ENCODE measurements at places on chromosomes 2 and 18. TPM values are rescaled to one million over a fixed set of nuclear protein-coding genes. Genes with fewer than 3 reads are reported as not detected.

GRCh38 chr2:159202568-159203071 is 83.9 kb downstream of the WDSUB1 start:
- no peak for DNase-seq

DNA sequence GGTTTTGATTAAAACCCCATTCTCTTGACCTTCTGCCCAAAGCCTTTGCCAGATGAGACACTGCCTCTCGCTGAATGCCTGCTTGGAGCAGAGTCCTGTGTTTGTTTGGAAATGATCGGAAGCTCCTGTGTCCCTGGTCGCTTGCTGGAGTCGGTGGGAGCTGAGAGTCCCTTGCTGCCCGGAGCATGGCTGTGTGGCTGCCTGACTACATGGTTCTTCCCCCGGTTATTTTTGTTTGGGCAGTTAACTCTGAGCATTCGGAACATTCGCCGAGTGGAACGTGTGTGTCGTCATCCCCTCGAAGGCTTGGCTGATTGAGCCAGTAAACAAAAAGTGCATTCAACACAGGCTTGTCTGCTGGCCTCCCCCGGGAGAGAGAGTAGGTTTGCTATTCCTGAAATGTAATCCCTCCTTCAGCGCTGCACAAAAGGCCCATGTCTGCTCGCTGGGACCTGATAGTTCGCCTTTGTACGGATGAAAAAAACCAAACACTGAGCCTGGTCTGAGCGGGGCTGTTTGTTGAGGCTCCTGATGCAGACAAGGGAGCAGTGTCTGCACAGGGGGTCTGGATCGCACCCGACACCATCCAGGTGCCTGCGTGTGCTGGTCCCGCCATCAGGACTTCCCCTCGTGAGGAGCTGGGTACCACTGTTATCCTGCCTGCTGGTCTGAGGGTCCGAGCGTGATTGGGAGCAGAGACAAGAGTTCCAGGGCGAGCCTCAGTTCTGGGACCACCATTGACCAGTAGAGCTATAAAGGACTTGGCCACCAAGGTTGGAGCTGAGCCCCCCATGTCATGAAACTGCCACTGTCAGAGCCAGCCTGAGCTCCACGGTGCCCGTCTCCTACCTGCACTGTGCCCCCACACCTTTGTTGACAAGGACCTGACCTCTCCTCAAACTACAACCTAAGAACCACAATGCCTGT is 83.8 kb downstream of the AGAP1 start:
- DNase-seq = no peak

- DNase-seq = no peak
Measured at GRCh38 chr2:74566076-74566753, 11.7 kb downstream of the DOK1 start.

- no peak for DNase-seq
Measured at GRCh38 chr2:20674974-20675679, 8.2 kb downstream of the GDF7 start.

DNA sequence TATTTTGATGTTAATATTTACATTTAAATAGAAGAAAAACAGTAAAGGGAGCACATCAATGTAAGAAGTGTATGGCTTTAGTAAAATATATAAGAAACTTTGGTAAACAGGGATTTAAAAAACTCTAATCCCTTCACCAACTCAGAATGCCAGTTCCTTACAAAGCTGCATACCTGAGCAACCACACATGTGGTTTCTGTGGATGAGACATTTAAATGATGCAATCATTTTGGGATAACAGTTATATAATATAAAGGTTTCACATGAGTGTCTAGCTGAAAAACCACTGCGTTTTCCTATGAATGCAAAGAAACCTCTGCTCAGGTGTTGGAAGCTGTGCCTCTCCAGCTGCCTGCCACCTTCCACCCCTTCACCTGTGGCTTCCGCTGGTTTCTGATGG is 209.1 kb upstream of the REV1 start:
- DNase-seq = no peak

DNA sequence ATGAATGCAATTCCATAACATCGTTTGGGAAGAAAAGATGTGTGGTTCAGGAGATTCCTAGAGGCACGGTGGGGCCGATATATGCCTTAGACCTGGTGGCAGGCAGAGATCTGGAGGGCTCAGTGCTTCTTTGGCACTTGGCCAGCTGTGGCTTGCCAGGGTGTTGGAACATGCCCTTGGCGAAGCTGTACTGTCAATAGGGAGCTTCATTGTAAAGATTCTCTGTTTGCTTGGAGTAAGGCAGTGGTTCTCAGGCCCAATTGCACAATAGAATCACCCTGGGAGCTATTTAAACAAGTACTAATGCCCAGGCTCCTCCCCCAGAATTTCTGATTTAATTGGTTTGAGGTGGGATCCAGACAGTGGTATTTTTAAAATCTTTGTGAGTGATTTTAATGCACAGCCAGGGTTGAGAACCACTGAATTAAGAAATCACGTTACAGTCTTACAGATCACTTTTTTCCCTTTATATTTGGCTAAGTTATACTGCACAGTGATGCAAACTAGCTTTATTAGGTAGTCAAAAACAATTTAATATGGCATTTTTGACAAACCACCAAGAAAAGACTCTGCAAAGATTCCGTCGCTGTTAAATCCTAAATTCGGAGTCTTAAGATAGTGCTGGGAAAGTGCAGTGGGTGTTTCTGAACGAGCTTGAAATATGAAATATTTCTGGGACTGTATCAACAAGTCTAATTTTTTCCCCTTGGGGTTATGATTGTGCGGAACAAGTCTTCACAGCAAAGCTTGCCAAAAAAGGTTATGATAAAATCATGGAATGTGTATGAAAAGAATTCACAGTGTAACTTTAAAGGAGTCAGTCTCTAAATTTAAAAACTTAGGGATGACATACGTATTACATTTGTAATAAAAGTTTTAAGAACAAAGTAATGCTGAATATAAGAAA is 78.0 kb downstream of the CRIM1 start:
- DNase-seq = no peak

AQP4 gene
- 0.56 TPM for polyA plus RNA-seq

PIEZO2 gene
- polyA plus RNA-seq = 21.5 TPM

DNA sequence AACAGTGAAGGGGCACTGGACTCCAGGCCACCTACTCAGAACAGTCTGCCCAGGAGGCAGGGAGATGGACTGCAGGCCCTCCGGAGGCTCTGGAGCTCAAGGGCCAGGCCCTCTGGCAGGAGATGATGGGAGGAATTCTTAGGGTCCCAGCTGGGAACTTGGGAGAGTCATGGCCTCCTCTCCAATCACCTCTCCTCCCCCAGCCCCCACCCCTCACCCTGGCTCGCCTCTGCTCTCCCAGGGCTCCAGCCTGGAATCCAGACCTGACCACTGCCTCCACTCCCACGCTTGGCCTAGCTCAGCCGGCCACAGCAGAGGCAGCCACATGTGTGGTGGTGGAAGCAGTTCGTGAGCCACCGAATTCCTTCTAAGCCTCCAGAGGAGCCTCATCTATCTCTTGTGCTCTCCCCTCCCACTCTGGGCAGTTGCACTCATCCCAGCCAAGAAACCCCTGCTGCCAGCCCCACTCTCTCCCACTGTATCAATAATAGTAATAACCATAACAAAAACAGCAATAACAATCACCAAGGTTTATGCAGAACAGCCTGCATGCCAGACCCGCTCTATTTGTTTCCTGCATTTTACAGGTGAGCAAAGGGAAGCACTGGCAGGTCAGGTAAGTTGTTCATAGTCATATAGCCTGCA is 67.4 kb downstream of the TNS1 start:
- DNase-seq = no peak

- DNase-seq = no peak
Measured at GRCh38 chr2:20781656-20782265, 41.1 kb downstream of the LDAH start.

DNA sequence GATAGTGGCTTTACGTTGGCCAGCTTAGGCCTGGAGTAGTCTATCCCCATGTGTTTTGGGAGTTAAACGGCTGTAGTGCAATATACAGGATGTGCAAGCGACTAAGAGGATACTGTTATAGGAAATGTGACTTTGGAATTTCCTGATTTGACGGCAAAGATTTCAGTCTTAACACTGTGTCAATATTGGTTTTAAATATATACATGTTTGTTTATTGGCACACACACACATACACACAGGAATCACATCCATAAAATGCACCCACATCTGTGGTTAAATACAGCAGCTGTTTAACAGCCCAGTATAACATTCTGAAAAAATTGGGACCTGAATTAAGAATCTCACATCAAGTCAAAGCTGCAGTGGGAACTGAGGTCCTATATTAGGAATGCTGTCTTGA is 347.1 kb downstream of the TXNL1 start:
- DNase-seq = no peak

SERPINB5 gene
- not detected for polyA plus RNA-seq

DNA sequence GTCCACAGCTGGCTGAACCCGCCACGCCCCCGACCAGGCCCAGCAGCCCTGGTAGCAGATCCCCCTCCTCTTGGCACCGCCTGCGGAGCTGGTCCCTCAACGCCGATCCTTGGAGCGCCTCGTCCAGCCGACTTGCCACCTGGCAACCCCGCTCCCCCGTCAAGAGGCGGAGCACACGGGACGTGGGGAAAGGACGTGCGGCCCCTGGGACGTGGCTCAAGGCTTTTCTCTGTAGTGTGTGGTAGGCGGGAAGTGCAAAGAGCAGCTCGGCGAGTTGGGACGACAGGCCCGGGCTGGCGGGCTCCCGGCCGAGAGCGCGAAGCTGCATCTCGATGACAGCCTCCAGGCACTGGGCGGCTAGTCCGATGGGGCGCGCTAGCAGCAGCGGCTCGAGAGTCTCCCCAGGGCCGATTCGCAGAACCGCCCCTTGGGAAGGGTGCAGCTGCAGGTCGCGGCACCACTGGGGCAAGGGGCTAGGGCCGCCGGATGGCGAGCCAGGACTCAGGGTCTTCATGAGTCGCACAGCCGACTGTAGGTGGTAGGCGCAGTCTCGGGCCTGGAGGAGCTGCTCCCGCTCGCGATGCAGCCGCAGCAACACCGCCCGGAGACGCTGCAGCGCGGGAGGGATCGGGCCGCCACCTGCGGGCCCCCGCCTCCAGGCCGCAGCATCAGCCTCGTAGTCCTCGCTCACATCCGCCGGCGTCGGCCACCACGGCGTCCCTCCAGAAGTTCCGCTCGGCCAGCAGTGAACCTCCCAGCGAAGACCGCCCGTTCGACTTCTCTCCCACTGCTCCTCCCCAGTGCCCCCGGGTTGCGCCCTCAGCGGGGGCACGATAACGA is 617 bp downstream of the CCDC142 start:
- DNase-seq = no peak

DNA sequence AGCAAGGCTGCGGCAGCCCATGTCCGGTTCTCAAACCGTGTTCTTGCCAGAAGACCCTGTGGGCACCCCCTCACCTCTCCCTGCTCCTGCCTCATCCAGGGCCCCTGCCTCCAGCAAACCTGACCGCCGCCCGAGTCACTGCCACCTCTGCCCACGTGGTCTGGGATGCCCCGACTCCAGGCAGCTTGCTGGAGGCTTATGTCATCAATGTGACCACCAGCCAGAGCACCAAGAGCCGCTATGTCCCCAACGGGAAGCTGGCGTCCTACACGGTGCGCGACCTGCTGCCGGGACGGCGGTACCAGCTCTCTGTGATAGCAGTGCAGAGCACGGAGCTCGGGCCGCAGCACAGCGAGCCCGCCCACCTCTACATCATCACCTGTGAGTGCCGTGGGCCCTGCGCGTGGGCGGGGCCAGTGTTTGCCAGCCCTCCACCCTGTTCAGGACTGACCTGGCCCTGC is 32.2 kb downstream of the MTERF4 start:
- DNase-seq = no peak

DNA sequence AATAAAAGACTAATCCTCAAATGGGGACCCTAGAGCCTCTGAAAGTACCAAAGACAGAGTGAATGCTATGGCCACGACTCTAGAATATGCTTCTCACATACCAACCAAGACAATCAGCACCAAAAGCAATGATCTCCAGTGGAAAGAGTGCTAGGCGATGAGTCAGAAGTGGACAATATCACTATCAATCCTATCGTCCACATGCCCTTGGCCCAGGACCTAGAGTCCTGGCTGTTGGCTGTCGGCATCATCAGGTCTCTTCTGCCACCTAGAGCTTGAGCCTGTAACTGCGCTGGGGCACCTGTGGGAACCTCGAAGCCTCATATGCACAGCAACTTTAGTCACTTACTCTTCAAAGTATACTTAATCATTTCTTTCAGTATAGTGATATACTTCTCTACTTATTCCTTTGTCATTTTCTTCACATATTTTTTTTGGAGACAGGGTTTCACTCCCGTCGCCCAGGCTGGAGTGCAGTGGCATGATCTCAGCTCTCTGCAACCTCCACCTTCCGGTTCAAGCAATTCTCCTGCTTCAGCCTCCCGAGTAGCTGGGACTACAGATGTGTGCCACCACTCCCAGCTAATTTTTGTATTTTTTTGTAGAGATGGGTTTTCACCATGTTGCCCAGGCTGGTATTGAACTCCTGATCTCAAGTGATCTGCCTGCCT is 29.7 kb downstream of the NOL10 start:
- no peak for DNase-seq

Data from renal cortex interstitium (tissue), 15 donors.